Tibial artery (tissue), 4 donors: ENCODE measurements at places on chromosomes 5 and 9.

- no peaks in the 10 kb centered on the region for H3K27me3 ChIP-seq
- peaks cover 31% of the 10 kb centered on the region for H3K36me3 ChIP-seq
- no peak overlapping the region for H3K27ac ChIP-seq
Observed at GRCh38 chr9:105636331-105636730, 25.9 kb upstream of the TAL2 start.

GRCh38 chr9:114852050-114852594 lies 46.3 kb upstream of the TNFSF15 start:
- H3K4me1 ChIP-seq = no peaks in the 10 kb centered on the region
- no peak overlapping the region for H3K27ac ChIP-seq
- H3K27me3 ChIP-seq = no peaks in the 10 kb centered on the region
- no peak for DNase-seq
- no peak overlapping the region for H3K4me3 ChIP-seq
- no peaks in the 10 kb centered on the region for H3K36me3 ChIP-seq

- H3K27ac ChIP-seq = no peak overlapping the region
- H3K36me3 ChIP-seq = peaks cover 53% of the 10 kb centered on the region
- no peaks in the 10 kb centered on the region for H3K27me3 ChIP-seq
- no peaks in the 10 kb centered on the region for H3K4me1 ChIP-seq
Observed at GRCh38 chr9:125438506-125439433, 177.1 kb downstream of the GAPVD1 start.

- H3K27ac ChIP-seq = no peak overlapping the region
- H3K36me3 ChIP-seq = no peaks in the 10 kb centered on the region
- no peaks in the 10 kb centered on the region for H3K4me1 ChIP-seq
- DNase-seq = no peak
- H3K27me3 ChIP-seq = no peaks in the 10 kb centered on the region
Observed at GRCh38 chr5:124001036-124001615, 489.1 kb downstream of the CSNK1G3 start.

DNA sequence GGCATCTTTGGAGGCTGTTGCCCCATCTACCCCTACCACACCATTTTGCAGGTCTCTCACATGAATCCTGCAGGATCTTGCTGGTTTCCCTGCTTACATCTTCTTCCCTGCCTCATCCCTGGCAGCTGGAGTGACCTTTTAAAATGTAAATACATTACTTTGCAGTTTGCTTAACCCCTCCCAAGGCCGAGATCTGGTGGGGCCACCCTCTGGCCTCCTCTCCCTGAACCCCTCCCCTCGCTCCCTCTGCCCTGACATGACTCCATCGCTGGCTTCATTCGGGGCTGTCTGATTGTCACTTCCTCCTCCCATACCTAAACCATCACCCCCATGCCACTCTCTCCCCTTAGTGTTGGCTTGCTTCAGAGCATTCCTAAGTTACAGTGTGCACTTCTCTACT lies 12.6 kb upstream of the PALM2AKAP2 start:
- no peak overlapping the region for H3K27ac ChIP-seq
- no peaks in the 10 kb centered on the region for H3K27me3 ChIP-seq
- H3K4me3 ChIP-seq = no peak overlapping the region
- H3K4me1 ChIP-seq = peaks cover 27% of the 10 kb centered on the region
- DNase-seq = no peak

DNA sequence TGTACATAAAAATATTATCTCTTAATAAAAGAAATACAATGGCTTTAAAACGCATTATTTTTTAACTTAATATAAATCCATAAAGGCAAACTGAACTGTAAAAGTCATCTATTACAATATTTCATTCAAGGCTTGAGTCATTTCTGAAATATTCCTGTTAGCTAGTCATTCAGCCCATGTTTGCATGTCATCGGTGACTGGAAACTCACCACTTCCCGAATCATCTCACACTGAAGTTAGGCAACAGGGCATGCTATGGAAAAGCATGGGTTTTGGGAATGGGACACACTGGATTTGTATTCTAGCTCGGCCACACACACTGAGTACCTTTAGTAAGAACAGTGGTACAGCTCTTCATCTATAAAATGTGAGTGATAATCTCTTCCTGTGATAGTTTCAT lies 691.1 kb upstream of the C9orf72 start:
- H3K27ac ChIP-seq = no peak overlapping the region
- H3K4me3 ChIP-seq = no peak overlapping the region
- H3K4me1 ChIP-seq = no peaks in the 10 kb centered on the region
- no peak for DNase-seq
- no peaks in the 10 kb centered on the region for H3K27me3 ChIP-seq

GRCh38 chr9:105146677-105147076 lies 97.8 kb upstream of the SLC44A1 start:
- H3K36me3 ChIP-seq = no peaks in the 10 kb centered on the region
- DNase-seq = no peak
- no peaks in the 10 kb centered on the region for H3K27me3 ChIP-seq
- H3K4me3 ChIP-seq = no peak overlapping the region
- H3K4me1 ChIP-seq = no peaks in the 10 kb centered on the region
